Sigmoid colon (tissue), 7 donors: ENCODE measurements at places on chromosomes 16 and 17.

DNA sequence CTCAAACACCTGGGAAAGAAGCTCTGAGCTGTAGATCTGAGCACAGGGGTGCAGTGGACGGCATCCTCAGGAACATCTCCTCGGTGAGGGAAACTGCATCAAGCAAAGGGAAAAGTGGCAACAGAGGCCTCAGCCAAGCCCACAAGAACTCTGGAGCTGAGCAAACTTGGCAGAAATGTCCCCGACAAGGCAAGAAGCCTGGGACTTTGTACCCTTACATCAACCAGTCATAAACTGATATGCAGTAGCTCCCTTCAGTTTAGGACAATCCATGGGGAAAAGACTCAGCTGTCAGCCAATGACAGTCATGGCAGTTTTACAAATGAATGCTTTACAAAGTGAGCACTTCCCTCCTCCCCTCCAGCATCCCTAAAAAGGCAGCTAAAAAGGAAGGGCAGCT, 210.0 kb upstream of the DYNLRB2 start:
- DNase-seq: no peak

DNA sequence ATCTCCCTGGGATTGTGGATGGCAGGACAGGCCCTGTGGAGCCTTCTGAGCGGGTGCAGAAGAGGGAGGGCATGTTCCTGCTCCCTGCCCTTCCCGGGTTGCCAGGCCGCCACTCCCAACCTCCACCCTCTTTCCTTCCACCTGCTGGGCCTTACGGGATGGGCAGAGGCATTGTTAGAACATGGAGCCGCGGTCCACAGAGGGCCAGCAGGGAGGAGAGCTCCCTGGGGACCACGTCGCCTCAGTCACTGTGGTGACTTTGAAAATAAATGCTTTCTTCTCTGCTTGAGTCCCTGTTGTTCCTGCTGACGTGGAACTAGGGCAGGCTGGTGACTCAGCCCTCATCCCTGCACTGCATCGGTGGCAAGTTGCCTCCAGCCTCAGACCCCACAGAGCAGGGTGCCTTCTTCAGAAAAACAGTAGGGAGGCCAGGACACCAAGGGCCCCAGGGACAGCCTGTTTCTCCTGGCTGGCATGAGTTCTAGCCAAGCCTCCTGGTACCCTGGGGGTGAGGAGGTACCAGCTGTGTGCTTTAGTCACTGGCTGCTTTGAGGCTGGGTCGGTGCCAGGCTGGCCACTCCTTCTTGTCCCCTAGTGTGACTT, 224.9 kb downstream of the SEC14L1 start:
- peak; percentile 91 for DNase-seq

DNA sequence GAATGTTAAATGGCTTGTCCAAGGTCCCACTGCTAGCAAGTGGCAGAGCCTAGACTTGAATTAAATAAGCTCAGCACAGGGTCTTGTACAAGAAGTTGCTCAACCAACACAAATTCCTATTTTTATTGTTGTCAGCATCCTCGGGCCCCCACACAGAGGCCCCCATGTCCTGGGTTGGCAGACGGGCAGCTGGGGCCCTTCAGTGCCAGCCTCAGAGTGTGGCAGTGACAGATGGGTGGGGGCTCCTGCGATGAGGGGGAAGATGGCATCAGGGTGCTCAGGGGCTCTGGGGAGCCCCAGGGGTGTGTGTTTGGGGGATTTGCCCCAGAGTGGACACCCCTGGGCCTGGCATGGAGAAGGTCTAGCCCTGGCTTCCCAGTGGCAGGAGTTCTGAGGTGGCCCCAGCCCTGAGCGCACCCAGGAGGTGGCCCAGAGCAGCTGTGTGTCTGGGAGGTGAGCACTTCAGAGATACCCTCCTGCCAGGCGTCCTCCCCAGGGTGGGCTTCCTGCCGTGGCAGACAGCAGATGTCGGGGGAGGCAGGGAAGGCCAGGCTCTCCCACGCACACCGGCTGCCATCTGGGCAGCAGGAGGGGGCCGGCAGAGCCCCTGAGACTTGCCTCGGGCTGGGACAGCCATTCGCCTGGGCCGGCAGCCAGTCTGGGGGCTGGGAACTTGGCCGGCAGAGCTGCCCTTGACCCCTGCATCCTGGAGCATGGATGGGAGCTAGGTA, 150.8 kb downstream of the C16orf78 start:
- DNase-seq: no peak

- DNase-seq: no peak
Observed at GRCh38 chr17:29283496-29283895, 10.5 kb downstream of the NUFIP2 start.

GRCh38 chr17:6046431-6046830, 23.7 kb upstream of the WSCD1 start:
- no peak for DNase-seq

DNA sequence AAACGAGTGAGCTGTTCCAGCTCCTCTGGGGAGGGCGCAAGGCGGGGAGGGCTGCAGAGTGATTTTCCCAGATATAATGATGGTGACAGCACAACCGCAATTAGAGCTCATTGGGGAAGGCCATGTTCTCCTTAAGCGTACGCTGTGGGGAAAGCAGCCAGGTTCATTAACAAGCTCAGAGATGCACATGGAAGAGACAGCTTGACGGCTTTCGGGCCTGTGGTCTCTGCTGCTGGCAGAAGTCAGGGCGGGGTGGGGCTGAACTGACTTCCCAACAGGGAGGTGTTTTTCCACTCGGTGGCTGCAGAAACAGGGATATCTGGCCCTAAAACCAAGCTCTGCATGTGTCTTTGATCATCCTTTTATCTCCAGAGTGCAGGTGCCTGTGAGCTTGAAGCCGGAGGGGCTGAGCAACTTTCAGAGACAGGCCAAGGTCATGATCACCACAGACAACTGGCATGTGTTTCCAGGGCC, 24.0 kb upstream of the CACNG1 start:
- no peak for DNase-seq

DNA sequence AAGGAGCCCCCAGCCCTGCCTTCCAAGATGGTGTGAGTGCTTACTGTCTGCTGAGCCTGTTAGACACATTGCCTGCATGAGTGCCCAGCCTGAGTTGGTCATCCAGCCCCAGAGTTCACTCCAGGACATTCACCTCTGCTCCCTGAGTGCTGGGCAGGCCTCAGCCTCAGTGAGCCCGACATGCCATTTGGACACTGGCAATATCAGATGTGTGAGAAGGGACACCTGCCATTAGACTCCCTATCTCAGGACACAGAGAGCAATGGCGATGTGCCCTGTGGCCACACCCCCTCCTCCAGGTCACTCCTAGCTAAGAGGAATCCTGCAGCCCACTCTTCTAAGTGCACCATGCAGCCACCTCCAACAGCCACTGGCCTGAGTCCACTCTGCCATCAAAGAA, 34.7 kb upstream of the CES5A start:
- no peak for DNase-seq

DNA sequence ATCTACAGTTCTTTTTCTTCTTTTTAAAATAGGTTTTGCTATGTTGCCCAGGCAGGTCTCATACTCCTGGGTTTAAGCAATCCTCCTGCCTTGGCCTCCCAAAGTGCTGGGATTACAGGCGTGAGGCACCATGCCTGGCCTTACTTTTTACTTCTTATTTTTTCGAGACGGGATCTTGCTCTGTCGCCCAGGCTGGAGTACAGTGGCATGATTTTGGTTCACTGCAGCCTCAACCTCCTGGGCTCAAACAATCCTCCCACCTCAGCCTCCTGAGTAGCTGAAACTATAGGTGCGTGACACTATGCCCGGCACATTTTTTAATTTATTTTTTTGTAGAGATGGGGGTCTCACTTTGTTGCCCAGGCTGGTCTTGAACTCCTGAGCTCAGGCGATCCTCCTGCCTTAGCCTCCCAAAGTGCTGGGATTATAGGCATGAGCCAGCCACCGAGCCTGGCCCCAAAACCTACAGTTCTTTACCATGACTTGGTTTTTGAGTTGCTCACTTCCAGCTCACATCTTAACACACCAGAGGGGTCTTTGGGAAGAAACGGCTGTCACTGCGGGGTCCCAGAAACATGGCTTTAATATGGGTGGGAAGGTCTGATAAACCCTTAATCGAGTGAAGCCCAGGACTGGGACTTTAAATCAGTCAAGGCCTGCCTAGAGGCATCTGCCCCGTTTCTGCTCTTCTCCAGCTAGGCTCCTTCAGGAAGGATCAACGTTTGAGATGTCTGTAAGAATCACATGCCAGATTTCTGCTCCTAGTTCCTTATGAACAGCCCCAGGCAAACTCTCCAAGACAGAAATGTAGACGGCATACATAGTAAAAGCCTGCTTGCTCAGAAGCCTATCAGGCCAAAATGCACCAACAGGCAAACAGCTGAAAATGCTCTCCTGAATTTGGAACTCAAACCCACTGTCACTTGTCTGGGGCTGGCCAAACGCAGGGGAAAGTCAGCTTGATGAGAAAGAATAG, 91.7 kb upstream of the TOB1 start:
- DNase-seq: no peak

GRCh38 chr16:1105888-1106620, 10.0 kb upstream of the C1QTNF8 start:
- DNase-seq: peak; percentile 86

- no peak for DNase-seq
Observed at GRCh38 chr16:89988951-89989350, 30.3 kb downstream of the DBNDD1 start.

DNA sequence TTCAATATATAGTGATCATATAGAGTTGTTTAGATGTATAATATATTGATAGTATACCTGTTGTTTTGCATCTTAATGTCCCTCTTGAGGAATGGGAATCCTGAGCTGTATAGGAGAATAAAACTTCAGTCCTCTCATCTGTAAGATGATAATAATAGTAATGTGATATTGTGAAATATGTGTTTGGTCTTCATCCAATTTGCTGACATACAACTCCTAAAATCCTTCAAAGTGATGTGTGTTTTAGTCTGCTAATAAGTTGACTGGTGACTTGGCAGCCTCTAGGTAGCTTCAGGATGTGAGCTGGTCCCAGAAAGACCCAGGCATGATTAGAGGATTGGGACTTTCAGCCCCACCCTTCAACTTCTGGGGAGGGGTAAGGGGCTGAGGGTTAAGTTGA, 22.8 kb upstream of the NFAT5 start:
- no peak for DNase-seq

DNA sequence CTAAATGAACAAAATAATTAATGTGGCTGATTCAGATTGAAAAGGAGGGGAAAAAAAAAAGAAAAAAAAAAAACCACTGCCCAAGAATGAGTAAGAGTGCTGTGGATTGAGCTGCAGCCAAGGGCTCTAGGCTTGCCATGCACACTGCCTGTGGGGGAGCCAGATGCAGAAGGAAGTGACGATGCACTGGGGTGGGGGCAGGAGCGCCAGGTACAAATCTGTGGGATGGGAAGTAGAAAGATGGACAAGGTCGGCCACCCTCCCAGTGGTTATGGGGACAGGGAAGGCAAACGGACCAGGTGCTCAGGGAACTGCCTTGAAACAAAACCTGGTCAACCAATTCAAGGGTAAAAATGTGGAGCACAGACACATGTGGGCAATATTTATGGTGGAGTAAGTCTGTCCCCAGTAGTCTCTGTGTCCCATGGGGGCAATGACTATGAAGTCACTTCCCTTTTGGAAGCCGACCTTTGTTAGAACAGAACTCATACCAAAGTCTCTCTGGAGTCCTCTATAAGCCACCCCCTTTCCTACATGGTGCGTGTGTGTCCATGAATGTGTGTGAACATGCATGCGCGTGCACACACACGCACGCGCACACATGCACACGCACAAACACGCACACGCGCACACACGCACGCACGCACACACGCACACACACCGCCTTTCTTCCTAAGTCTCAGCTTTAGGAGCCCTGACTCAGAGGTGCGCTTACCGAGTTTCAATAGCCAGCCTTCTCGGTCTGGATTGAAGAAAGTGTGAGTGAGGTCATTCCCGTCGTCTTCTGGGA, 84.3 kb downstream of the CYTH1 start:
- no peak for DNase-seq

GRCh38 chr17:2853283-2854142, 57.3 kb downstream of the RAP1GAP2 start:
- peak; percentile 80 for DNase-seq

GRCh38 chr16:75660726-75661302, 13.2 kb downstream of the TERF2IP start:
- no peak for DNase-seq

DNA sequence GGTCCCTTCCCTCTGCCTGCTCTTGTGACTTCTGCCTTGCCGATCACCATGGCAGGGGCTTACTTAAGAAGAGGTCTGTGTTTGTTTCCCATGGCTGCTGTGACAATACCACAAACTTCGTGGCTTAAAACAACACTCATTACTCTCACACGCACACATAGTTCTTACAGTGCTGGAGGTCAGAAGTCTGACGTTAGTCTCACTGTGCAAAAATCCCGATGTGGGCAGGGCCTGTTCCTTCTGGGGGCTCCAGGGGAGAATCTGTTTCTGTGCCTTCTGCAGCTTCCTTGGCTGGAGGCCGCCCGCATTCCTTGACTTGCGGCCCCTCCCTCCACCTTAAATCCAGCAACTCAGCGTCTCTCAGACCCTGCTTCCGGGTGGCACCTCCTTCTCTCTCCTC, 249.2 kb upstream of the GSE1 start:
- DNase-seq: no peak

DNA sequence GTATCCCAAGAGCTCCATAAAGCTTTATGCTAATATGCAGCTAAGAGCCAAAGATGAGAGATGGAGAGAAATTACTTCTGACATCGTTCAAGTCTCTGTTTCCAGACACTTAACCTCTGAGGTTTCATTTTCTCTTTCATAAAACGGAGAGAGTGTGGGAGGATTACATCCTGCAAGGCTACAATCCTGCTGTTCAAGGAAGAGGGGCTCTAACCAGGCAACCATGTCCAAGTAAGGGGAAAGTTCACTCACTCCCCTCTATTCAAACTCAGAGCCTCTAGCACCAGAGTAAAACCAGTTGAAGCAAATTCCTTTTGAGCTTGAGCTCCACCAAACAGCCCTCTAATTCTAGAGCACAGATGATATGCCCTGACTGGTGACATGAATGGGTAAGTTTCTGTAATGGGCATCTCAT, 397.4 kb downstream of the NPIPA8 start:
- DNase-seq: no peak

GRCh38 chr16:51057969-51058337, 93.1 kb downstream of the SALL1 start:
- DNase-seq: no peak

- no peak for DNase-seq
Observed at GRCh38 chr17:66438101-66438500, 135.7 kb downstream of the PRKCA start.

- no peak for DNase-seq
Observed at GRCh38 chr16:69267633-69268032, 43.5 kb upstream of the VPS4A start.

- DNase-seq: no peak
Observed at GRCh38 chr16:54212893-54213292, 73.7 kb downstream of the IRX3 start.

DNA sequence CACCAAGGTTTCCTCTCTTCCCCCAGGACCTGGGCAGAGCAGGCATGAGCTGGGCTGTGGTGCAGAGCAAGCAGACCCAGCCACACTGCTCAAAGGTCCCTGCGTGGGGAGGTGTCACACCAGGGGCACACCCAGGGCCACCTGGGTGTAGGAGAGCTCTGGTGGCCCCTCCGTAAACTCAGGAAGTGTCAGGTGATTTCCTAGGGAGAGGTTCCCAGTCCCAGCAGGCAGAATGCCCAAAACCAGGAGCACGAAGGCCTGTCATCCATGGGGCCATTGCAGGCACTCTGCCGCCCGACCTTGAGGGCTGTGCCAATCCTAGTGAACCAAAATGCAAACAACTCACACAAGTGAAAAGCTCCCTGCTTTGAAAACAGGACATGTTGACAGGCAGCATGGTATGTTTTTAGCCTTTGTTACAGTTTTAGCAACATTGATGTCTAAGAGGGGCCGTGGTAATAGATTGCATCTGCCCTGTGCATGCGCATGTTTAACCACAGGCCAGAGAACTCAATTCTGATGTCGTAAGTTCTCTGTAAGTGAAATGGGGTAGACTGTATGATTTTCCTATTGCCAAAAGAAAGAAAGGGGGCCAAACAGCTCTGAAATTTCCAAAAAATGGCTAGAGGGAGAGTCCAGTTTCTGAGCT, 21.3 kb downstream of the CIBAR2 start:
- no peak for DNase-seq
